ENCODE measurements at places on chromosomes 6 and 20. TPM values are rescaled to one million over a fixed set of nuclear protein-coding genes. Genes with fewer than 3 reads are reported as not detected.

- H3K36me3 ChIP-seq = no peaks in the 10 kb centered on the region
- DNase-seq = no peak
- H3K4me1 ChIP-seq = peaks cover 3% of the 10 kb centered on the region
- no peak overlapping the region for H3K27ac ChIP-seq
- no peak overlapping the region for H3K4me3 ChIP-seq
These were observed 107.5 kb upstream of the PDE10A start for GRCh38 chr6:165770397-165771082.

- H3K4me1 ChIP-seq = peaks cover 23% of the 10 kb centered on the region
- H3K4me3 ChIP-seq = peak overlapping the region; percentile 72
- peaks cover 3% of the 10 kb centered on the region for H3K27me3 ChIP-seq
- H3K36me3 ChIP-seq = no peaks in the 10 kb centered on the region
- H3K27ac ChIP-seq = peak overlapping the region; percentile 99
These were observed 25.6 kb downstream of the MMP24 start for GRCh38 chr20:35252037-35252461.

- H3K4me3 ChIP-seq = no peak overlapping the region
- H3K36me3 ChIP-seq = peaks cover 9% of the 10 kb centered on the region
- H3K27me3 ChIP-seq = no peaks in the 10 kb centered on the region
- no peak for DNase-seq
- H3K4me1 ChIP-seq = peaks cover 5% of the 10 kb centered on the region
These were observed 283.2 kb downstream of the GMDS start for GRCh38 chr6:1962201-1962600.

GRCh38 chr6:158970640-158971275 lies 29.2 kb downstream of the RSPH3 start:
- H3K27me3 ChIP-seq = peaks cover 12% of the 10 kb centered on the region
- no peaks in the 10 kb centered on the region for H3K4me1 ChIP-seq
- no peak overlapping the region for H3K27ac ChIP-seq
- H3K4me3 ChIP-seq = no peak overlapping the region
- H3K36me3 ChIP-seq = peaks cover 8% of the 10 kb centered on the region

- peaks cover 6% of the 10 kb centered on the region for H3K36me3 ChIP-seq
- no peaks in the 10 kb centered on the region for H3K27me3 ChIP-seq
- H3K4me1 ChIP-seq = peaks cover 47% of the 10 kb centered on the region
- DNase-seq = no peak
- no peak overlapping the region for H3K4me3 ChIP-seq
- H3K27ac ChIP-seq = no peak overlapping the region
These were observed 36.6 kb downstream of the HBS1L start for GRCh38 chr6:135018052-135018451.

C20orf144 gene
- total RNA-seq = 0.39 TPM

All from activated naive CD8-positive, alpha-beta T cell treated with anti-CD3 and anti-CD28 coated beads, Interleukin-2, amount 10 ng/mL, durations not matched to agents 7 days and 5 days (primary cell).